ENCODE measurements at places on chromosomes 3 and 15.

- DNase-seq: no peak
Observed at GRCh38 chr3:182238126-182238525, 526.4 kb downstream of the SOX2 start.

- DNase-seq: no peak
Observed at GRCh38 chr15:38362355-38362754, 91.6 kb upstream of the FAM98B start.

- DNase-seq: no peak
Observed at GRCh38 chr3:158486200-158486599, 84.8 kb upstream of the MLF1 start.

- DNase-seq: no peak
Observed at GRCh38 chr3:12120374-12121140, 38.2 kb downstream of the TIMP4 start.

GRCh38 chr15:65300924-65301441, 3.5 kb upstream of the RNU5B-1 start:
- no peak for DNase-seq

DNA sequence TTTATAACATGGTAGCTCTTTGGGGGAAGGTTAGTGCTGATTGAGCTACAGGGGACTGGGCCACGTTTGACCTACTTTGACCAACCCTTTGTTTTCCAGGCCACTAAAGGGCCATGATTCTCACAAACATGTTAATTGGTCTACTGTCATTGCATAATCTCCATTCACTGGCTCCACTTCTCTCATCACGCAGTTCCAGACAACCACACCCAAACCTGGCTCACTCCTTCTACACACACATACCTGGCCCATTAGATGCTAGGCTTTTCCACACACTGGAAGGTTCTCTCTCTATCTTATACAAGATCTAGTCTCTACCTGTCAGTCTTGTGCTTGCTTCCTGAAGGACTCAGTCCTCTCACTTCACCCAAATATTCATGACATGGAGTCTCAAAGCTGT, 15.9 kb downstream of the TGM5 start:
- DNase-seq: no peak

GRCh38 chr3:29649815-29650547, 369.1 kb downstream of the RBMS3 start:
- DNase-seq: no peak

GRCh38 chr3:151895478-151896241, 22.2 kb downstream of the SUCNR1 start:
- no peak for DNase-seq

DNA sequence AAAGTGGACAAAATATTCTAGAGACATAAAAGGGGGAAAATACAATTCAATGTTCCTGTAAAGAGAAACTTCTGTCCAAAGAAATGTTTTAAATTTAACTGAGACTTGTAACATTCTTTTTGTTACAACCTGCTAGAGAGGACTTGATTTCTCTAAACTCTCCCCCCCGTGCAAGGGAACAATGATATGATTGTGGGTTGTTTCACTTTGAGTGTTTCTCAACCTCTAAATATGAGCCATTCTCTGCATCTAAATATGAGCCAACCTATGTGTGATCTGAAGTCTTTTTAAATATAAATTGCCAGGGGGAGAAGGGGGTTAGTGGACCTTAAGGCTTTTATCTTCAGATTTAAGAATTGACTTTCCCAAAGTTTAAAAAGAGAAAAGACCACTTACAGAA, 14.6 kb downstream of the ZNF860 start:
- DNase-seq: no peak

DNA sequence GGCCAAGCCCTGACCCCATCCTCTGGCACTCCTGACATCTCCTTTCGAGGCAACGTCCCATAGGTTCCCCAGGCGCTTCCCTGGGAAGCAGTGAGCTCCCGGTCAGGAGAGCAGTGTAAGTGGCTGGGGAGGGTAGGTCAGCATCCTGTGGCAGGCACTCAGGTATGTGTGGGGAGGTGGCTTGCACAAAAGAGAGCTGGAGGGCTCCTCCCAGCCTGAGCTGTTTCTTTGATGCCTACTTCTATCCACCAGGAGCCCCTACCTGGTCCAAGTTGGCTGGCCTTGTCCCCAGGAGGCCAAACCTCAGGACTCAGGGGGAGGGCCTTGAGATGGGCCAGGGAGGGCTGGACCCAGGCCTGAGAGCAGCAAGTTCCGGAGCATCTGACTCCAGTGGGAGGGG, 31.7 kb upstream of the LINGO1 start:
- no peak for DNase-seq

DNA sequence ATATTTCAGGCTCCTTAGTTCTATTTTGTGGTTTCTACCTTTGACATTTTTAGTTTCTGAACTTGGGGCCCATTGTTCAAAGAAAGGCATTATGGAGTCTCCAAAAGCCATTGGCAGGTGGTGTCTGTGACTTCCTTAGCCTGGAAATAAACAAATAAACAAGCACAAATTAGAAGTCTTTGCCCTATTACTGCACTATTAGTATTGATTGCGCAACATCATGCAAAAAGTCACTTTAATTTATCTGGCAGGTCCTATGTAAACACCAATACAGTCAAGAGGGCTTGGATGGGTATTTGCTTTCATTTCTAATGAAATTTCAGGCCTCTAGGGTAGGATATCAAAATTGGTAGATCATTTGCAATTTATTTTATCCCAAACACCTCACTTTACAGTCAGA, 85.6 kb downstream of the LPP start:
- no peak for DNase-seq

GRCh38 chr3:128424508-128425069, 42.1 kb downstream of the DNAJB8 start:
- no peak for DNase-seq

- DNase-seq: no peak
Observed at GRCh38 chr3:110101361-110101760, 764.0 kb upstream of the DPPA4 start.

GRCh38 chr15:80871858-80872257, 92.7 kb downstream of the CEMIP start:
- no peak for DNase-seq

GRCh38 chr3:169992781-169993180, 26.2 kb downstream of the SEC62 start:
- no peak for DNase-seq

DNA sequence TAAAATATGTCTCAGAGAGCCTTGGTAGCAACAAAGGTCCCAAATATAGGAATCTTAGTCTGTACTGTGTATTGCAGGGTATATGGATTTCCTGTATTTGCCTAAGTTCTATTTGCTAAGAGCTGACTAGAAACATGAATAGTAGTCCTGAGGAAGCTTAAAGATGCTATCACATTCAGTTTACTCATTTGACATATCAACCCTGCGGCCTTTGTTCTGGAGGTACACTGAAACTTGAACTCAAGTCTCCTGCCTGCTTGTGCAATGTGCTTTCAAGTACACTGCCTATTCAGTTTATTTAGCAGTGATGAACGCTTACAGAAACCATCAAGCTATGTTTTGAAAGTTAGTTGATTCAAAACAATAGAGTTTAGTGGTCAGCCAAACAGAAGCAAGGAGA, 21.1 kb downstream of the IL1RAP start:
- DNase-seq: no peak

GRCh38 chr3:59542276-59542675, 492.5 kb upstream of the CFAP20DC start:
- no peak for DNase-seq

GRCh38 chr15:74816624-74817369, 4.2 kb downstream of the LMAN1L start:
- DNase-seq: no peak

GRCh38 chr3:7307410-7307809, 446.5 kb downstream of the GRM7 start:
- no peak for DNase-seq

- no peak for DNase-seq
Observed at GRCh38 chr3:105801397-105801796, 67.4 kb downstream of the CBLB start.

DNA sequence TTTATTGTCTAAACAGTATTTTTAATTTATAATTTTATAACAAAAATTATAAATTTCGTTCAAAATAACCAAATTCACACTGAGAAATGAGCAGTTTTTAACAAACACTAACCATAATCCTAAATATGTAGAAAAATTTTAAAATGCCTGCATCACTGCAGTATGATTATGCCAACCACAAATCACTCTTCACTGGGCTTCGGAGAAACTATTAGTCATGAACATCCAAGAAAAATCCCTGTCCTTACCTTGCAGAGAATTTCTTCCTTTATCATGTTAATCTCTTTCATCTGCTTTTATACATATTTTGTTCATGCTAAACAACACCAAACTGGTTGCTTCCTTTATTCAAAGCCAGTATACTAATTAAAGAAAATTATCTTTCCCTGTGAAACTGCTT, 511.0 kb upstream of the ALCAM start:
- DNase-seq: no peak

DNA sequence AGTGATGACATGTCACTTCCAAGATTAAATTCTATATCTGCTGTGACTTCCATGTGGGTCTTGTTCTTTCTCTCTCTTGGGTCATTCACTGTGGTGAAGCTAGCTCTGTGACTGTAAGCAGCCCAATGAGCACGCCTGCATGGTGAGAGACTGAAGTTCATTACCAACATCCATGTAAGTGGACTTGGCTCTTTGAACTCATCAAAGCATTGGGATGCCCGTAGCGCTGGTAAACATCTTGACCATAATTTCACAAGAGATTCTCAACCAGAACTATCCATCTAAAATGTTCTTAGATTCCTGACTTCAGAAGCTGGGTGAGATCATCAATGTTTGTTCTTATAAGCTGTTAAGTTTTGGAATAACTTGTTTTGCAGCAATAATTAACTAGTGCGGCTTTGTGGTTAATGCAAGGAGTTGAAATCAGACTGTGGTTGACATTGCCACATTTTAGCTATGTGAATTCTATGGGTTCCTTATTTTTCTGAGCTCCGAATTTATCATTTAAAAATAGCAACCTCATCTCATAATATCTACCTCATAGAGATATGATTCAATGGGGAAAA, 31.6 kb upstream of the LRRC3B start:
- DNase-seq: no peak

GRCh38 chr15:66931768-66932633, 133.4 kb upstream of the SMAD3 start:
- no peak for DNase-seq

DNA sequence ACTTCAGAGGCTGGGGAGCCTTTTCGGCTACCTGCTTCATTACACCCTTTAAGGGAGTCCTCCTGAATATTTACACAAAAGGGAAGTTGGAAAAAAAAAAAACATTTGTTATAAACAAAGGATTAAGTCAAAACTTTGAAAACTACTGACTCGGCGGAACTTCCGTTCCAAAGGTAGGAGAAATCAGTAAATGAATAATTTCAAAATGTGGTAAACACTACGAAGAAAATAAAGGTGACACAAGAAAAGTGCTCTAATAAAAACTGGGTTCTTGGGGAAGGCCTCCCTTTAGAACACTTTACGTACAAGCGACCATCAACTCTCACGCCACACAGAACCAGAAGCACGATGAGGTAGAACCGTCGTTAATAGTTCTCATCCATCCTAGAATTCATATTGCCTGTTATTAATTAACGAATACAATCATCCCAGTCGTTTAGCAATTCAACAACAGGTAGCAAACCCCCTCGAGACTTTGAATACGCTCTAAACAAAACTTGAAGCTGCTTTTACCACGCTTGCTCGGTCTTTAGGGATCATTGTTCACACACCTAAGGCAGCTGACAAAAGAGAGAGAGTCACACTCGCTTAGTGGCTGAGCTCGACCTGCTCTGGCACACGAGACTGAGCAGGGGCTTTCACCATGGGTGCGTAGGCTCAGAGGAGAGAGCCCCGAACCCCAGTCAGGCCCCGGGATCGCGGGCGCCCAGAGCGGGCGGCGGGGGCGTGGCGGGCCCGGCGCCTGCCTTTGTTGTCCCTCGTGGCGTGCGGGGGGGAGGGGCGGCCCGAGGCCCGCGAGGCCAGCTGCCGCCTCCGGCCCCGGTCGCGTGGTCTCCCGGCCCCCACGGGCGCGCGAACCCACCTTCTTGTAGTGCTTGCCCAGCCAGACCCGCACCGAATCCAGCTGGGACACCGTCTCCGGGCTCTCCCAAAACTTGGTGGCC, 680 bp downstream of the SMARCC1 start:
- peak; percentile 84 for DNase-seq

DNA sequence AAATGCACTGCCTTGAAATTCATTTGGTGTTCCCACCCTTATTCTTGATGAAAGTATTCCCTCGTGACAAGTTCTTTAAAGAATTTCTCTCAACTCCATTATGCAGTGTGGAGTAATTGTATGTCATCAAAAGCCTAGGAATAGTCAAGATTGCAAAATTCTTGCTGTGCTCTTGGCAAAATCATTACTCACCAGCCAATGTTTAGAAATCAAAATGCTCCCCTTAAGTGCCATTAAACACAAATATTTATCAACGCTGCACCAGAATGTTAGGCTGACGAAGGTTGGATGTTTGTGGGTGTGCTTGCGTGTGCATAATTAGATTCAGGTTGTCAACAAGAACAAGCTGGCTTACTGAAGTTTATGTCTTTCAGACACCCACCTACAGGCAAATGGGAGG, 40.5 kb downstream of the SST start:
- DNase-seq: no peak

- no peak for DNase-seq
Observed at GRCh38 chr3:37417297-37418082, 243.1 kb upstream of the LRRFIP2 start.

DNA sequence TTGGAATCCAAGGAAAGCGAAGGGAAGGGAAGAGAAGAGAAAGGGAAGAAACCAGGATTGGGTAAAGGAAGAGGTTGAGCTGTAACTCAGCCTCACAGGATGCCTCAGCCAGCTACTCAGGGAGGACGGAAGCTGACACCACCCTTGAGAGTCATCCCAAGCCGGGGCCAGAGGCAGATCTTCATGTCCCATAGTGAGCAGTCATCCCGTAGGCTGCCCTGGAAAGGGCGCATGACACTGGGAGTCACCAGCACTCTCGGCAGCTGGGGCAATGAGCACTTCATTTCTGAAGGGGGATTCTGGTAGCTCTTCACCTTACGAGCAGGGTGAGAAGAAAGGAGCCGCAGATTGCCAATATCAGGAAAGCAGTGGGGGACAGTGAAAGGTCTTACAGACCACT, 60.1 kb upstream of the PCSK6 start:
- DNase-seq: no peak

DNA sequence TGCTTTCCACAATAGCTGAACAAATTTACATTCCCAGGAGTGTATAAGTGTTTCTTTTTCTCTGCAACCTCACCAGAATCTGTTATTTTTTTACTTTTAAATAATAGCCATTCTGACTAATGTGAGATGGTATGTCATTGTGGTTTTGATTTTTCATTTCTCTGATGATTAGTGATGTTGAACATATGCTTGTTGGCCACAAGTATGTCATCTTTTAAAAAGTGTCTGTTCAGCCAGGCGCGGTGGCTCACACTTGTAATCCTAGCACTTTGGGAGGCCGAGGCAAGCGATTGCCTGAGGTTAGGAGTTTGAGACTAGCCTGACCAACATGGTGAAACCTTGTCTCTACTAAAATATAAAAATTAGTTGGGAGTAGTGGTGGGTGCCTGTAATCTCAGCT, 619.3 kb downstream of the SI start:
- no peak for DNase-seq

GRCh38 chr15:50141856-50142255, 22.8 kb upstream of the ATP8B4 start:
- DNase-seq: no peak

GRCh38 chr15:71239592-71240364, 124.5 kb downstream of the THSD4 start:
- no peak for DNase-seq
